ENCODE measurements at places on chromosomes 12 and 14. TPM values are rescaled to one million over a fixed set of nuclear protein-coding genes. Genes with fewer than 3 reads are reported as not detected.
A peak's percentile ranks its signal among the peaks of the same experiment; 100 is the strongest.

GRCh38 chr12:118544569-118544968 lies 168.2 kb downstream of the SUDS3 start:
- DNase-seq, result no peak

DNA sequence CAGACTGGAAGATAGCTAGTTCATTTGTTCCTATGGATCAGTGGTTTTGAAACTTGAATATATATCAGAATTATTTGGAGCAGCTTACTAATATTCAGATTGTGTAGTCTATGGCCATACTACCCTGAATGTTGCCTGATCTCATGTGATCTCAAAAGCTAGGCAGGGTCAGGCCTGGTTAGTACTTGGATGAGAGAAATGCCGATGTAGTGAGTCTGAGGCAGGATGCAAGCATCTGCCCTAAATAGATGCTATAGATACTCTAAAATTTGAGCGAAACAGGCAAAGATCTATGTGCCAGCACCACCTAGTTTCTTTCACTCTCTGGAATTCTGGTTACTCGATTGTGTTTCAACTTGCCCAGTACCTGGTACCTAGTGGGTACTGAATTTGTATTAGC lies 40.9 kb downstream of the FRMD6 start:
- DNase-seq, result no peak

GRCh38 chr12:124394462-124395128 lies 99.7 kb downstream of the RFLNA start:
- DNase-seq, result no peak

DNA sequence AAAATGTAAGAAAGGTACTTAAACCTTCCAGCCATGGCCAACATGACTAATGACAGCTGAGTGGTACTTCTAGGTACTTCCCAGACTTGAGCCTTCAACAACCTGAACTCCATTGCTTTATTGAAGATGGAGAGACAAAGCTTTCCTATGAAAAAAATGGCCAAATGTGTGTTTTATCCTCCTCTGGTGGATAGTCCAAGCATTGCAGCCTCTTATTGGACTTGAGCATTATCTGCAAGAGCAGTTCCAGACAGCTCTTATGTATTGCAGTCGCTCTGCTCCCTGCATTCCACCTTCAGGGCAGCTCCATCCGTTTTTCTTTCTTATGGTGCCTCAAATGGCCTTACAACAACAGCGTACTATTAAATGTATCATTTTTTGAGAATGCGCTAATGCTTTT lies 588.2 kb downstream of the NRXN3 start:
- no peak for DNase-seq

DNA sequence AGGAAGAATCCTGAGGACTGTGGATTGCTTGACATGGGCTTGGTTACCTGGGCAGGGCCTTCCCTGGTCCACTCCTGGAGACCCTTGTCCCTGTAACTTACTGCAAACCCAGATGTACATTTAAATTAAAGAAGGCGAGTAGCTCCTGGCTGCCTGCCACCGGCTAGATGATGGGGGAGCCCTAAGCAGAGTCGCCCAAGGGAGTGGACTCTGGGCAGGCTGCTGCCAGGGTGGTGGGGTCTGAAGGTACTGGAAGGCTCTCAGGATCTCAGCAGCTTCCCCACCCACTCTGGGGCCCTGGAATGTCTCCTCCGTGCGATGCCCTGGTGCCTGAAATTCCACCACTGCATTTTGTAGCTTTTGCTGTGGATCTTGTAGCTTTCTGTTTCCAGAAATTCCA lies 74.7 kb downstream of the FBXL14 start:
- peak; percentile 76 for DNase-seq

- no peak for DNase-seq
These were observed 19.6 kb downstream of the CHGA start for GRCh38 chr14:92942576-92942975.

GRCh38 chr12:1593174-1594005 lies 991 bp downstream of the FBXL14 start:
- DNase-seq, result no peak

DNA sequence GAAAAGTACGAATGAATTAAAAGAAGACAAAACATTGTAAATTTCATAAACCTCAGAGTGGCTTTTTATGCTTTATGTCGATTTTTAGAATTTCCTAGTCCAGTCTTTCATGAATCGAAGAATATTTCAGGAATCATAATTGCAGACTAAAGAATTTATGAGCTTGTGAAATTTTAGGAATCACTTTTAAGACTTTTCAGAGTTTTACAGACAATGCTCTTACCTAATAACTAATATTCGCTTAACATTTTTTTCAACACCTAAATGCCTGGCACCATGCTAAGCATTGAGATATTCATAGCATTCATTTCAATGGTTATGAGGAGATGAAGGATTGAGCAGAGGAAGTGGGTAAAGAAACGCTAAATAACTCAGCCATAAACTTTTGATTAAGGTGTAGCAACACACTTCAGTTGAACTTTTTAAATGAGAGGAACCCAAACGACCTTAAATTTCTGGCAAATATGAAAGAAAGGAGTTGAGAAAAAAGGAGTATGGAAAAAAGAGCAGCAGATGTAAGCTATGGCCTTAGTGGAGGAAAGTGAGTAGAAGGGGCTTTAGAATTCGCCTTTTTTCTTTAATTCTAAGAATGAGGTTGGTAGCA lies 739 bp upstream of the USP44 start:
- DNase-seq, result no peak

GRCh38 chr14:21846227-21846885 lies 172.7 kb upstream of the OR4E1 start:
- no peak for DNase-seq

- DNase-seq, result no peak
These were observed 56.4 kb downstream of the PITPNM2 start for GRCh38 chr12:123094349-123095077.

- DNase-seq, result no peak
These were observed 1.4 kb downstream of the ACTN1 start for GRCh38 chr14:68977718-68978171.

DNA sequence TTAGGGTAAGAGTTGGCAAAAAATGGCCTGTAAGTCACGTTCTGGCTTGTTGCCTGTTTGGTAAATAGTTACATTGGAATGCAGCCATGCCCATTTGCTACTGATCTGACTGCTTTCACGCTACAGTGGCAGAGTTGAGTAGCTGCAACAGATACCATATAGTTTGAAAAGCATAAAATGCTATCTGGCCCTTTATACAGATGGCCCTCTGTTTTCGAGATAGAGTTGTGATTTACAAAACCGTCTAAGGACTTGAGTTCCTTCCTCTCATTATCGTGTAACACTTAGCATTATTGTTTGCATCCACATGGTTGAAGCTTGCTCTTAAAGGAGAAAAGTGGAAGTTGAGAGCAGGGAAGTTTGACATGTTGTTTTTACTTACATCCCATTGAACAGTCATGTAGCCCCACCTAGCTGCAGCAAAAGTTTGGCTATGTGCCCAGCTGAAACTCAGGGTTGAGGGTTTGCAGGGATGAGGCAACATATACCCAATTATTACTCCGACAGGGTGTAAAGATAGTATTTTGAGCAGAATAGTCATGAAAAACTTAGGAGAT lies 11.3 kb upstream of the SCFD1 start:
- DNase-seq, result no peak

Gene CCNT1
- 28.9 TPM for total RNA-seq

Gene LTB4R2
- 7.2 TPM for total RNA-seq

Gene ADAM20
- total RNA-seq, result 1.1 TPM

Gene LRRC10
- not detected for total RNA-seq

Gene SLCO1B1
- total RNA-seq, result not detected

Gene NR4A1
- 863 TPM for total RNA-seq

Gene COPZ1
- total RNA-seq, result 93.8 TPM
